Psoas muscle (tissue), 8 donors: ENCODE measurements at places on chromosomes 7 and 10.

- no peak for DNase-seq
Measured at GRCh38 chr7:41197769-41198168, 505.1 kb downstream of the INHBA start.

DNA sequence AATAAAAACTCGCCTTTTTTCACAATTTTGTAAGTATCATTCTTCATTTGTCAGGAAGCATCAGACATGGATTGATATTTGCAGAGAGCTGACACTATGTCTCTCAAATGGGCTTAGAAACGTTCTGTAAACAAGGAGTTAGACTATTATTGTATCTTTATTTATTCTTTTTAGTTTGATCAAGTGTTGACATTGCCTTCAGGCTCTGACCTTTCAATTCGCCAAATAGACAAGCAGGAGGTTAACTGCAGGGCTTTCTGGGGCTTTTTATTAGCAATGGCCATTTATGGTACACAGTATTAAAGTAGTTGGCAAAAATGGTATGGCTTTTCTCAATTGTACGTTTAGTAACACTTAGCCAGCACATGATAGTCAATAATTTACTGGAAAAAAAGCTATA is 221.7 kb downstream of the ZWINT start:
- no peak for DNase-seq

- no peak for DNase-seq
Measured at GRCh38 chr10:60208676-60209269, 180.9 kb downstream of the ANK3 start.

DNA sequence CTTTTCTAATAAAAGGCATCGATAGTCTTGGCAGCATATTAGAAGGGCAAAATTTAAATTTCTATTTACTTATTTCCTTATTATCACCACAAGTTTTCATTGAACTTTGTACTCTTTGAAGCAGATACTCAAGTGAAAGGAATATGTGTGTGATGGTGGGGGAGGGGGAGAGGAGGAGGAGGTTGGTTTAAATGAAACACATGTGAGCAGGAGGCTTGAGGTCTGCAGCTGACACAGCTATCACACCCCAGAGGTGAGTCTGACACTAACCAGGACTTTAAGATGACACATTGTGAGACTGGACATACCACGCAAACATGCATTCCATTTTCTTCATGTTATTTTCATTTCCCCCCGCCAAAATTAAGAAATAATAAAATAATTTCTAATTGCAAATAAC is 63.3 kb downstream of the CTTNBP2 start:
- no peak for DNase-seq

GRCh38 chr10:119327096-119327745 is 119.8 kb downstream of the GRK5 start:
- no peak for DNase-seq

DNA sequence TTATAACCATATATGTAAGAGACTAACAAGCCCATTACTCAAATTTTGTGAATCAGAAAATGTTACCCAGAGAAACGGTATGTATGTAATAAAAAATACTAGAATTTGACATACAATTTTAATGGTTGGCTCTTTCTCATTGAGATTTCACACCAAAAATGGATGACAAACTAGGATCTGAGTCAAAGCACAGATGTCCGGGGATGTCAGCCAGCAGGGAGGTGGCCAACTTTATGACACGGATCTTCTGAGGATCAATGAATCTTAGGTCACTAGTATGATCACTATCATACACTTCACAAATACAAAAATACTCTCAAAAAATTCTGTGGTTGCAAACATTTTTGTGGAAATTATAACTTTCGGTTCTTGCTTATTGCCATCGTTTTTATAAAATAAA is 173.5 kb upstream of the NFE2L3 start:
- no peak for DNase-seq

- no peak for DNase-seq
Measured at GRCh38 chr7:25009257-25009656, 29.3 kb upstream of the OSBPL3 start.

DNA sequence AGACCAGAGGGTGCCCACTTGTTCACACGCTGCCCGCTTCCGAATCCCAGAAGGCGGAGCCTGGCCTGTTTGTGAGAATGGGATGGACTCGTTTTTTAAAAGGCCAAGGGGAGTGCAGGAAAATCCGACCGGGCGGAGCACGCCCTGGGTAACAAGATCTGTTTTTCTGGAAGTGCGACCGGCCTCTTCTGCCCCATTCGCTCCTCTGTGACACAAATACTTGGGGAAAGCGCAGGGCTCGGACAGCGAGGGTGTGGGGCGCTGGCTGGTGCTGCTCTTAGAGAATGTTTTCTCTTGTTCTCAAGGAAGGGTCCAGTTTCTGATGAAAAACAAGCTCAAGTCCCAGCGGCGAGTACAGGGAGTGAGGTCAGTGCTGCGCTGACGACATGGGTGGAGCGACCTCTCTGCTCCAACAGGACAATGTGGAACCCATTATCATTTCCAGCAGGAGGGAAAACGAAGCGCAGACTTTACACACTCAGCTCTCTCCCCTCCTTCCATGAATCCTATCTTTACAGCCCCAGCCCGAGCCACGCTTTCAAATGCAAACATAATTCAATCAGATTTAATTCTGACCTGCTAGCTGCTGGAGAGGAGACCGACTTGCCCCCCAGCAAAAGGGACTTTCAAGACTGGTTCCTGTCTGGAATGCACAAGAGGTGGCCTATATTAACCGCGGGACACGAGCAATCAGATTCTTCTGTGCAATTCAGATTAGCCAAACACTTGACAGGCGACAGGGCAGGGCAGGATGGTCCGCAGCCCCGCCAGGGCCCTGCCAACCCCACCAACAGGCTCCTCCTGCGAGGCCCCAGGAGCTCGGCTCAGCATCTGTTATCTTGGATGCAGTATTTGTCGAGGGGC is 1.1 kb downstream of the RADIL start:
- peak; percentile 82 for DNase-seq

GRCh38 chr7:76354516-76354915 is 4.3 kb downstream of the YWHAG start:
- DNase-seq = no peak

- no peak for DNase-seq
Measured at GRCh38 chr7:102426268-102427018, 6.9 kb upstream of the ORAI2 start.

- DNase-seq = no peak
Measured at GRCh38 chr10:3224241-3224640, 51.7 kb upstream of the PITRM1 start.

- DNase-seq = no peak
Measured at GRCh38 chr7:85103962-85104361, 82.9 kb downstream of the SEMA3D start.

DNA sequence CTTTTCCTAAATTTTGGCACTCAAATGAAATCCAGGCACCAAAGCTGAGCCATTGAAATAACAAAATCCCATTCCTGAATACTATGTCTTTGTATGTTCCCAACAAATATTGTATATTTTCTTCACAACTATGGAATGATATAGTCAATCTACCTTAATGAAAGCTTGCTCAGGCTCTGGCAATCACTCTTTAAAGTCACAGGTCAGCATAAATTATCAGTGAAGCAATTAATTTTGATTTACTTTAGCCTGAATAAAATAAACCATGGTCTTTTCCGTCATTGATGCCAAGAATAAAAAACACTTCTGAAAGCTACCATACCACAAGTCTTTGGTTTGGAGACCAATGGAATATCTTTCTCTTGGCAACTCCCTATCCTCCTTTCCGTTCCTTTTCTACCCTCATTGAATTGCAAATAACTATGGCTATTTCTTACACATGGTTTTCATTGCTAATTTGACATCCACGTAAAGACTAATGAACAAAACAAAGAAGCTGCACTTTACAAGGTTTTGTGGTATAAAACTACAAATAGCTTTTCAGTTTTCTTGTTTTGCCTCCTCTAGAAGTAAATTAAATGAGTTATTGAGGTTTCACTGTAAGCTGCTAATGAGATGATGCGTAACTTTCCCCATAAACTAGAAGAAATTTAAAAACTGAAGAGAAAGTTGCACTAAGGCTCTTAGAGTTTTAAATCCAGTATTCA is 166.6 kb downstream of the TAX1BP1 start:
- DNase-seq = no peak

GRCh38 chr7:8386926-8387550 is 46.4 kb upstream of the NXPH1 start:
- no peak for DNase-seq

DNA sequence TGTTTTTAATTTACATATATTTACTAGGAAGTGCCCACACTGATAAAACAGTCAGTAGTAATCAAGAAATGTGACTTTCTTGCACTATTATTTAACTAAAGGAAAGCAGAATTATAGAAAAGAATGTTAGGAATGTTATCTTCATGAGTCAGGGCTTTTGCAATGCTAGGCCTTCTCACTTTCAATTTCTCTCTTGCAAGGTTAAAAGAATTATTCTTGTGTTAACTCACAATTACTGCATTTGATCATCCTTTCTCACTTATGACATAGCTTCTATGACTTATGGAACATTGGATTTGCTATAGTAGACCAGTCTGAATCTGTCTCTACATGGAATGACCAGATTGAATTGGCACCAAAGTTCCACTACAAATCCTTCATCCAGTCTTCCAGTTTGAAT is 192.4 kb downstream of the SDK1 start:
- DNase-seq = no peak

GRCh38 chr7:577278-577665 is 57.6 kb upstream of the PDGFA start:
- DNase-seq = no peak

- DNase-seq = no peak
Measured at GRCh38 chr10:104957178-104957841, 316.2 kb downstream of the SORCS3 start.

GRCh38 chr7:93977211-93977950 is 26.8 kb downstream of the BET1 start:
- no peak for DNase-seq

DNA sequence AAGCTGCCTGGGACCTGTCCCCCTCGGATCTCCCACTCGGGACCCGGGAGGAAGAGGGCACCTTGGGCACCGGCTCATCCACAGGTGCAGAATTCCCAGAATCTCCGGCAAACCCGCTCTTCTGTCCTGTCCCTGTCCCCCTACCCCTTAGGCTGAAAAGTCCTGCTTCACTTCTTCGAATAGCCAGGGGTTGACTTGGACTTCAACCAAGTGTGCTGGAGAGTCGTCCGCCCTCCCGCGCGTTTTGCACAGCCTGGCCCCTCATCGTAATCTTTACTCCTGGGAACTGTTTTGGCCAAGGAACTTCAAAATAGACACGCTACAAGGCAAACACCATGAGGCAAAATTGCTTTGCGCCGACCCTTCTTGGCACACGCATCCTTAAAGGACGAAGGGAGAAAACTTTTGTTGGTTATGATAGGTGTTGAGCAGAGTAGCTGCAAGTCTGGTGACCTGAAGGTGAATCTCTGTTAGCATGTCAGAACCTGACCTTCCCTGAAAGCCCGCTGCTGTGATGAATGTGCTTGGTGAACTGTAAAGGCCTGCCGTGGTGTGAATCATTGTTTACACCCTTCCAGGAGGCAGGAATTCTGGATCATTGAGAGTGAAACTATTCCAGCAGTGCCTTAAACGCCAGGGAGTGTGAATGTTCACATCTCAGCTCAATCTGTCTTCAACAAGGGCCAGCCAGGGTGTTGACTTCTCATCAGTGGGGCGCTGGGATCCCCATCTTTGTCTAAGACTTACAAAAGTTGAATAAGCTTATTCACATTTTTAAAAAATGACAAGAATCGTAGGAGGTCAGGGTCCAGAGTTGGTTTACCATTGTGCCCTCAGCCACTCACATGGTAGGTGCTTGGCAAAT is 589 bp upstream of the RAPGEF5 start:
- DNase-seq = no peak

- no peak for DNase-seq
Measured at GRCh38 chr10:99341860-99342490, 12.8 kb downstream of the CNNM1 start.

DNA sequence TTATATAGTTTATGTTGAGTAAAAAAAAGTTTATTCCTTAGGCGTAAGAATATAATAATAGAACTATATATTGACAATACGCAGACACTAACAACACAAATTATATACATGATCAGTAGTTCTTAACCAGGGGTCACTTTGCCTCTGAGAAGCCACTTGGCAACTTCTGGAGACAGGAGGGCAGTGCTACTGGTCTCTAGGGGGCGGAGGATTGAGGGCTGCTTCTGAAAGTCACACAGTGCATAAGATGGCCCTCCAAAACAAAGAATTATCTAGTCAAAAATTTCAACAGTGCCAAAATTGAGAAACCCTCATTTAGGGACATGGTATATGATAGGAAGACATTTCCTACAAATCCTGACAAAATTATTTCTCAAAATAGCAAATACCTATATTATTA is 77.1 kb downstream of the THSD7A start:
- DNase-seq = no peak

GRCh38 chr10:124595143-124595883 is 133.7 kb downstream of the LHPP start:
- DNase-seq = no peak

- no peak for DNase-seq
Measured at GRCh38 chr10:10960534-10960933, 57.1 kb upstream of the CELF2 start.

DNA sequence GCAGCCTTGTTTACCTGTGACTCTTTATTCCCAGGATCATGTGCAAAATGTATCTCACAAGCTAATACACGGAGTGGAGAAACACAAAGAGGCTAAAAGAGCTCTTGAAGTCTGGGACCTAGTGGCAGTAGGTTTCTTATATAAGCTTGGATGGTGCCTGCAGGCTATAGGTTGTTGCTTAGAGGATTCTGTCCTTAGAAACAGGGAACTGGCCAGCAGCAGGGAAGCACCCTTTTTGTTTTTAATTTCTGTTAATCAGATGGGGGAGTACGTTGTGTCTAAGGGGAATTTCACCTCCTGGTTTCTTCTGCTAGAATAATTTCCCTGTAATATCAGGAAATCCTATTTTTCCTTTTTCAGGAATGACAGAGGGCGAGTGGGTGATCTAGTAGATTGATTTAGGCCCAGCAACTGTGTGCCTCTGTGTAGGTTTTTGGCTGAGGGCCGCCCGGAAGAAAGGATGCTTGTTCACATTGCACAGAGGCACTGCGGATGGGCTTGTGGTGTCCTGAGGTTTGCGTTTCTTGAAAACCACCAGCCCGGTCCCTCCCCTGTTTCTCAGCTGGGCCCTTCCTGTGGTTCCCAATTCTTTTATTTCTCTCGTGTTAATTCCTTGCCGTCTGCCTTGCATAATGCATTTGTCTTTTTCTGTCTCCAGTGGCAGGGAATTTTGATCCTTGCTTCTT is 158.0 kb downstream of the CAMK1D start:
- DNase-seq = no peak

DNA sequence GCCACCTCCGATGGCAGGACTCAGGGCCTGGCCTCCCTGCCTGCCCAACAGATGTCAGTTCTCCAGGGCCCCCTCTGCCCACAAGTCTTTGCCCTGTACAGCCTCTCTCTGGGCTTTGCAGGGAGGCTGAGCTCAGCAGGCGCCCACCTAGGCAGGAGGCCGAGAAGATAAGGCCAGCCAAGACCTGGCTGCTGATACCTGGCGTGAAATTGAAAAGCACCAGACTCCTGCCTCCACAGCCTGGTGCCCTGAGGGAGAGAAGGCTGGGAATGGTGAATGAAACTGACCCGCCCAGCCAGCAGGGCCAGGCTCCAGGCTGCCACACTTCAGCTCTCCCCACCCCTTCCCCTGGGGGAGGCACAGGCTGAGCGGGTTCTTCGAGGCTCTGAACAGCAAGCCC is 145.8 kb downstream of the CDH23 start:
- no peak for DNase-seq

GRCh38 chr7:113339661-113340060 is 221.3 kb upstream of the SMIM30 start:
- DNase-seq = no peak
